Progenitor cell of endocrine pancreas (in vitro differentiated cells): ENCODE measurements at places on chromosomes 16 and 17. TPM values are rescaled to one million over a fixed set of nuclear protein-coding genes. Genes with fewer than 3 reads are reported as not detected.

DNA sequence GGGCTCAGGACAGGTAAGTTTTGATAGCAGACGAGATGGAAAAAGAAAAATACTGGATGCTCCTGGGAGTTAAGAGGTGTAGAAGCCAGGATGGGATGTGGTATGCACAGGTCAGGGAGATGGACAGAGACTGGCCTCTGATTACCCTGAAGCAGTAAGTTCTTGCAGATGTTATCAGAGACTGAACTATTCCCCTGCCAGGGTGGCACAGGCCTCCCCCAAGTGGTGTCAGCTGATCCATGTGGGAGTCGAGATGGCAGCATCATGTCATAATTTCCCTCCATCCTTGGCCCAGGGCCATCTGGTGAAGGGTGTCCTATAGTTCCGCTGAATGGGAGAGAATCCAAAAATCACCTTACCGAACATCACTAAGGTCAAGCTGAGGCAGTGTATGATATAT is 14.1 kb upstream of the NKD1 start:
- no peaks in the 10 kb centered on the region for H3K36me3 ChIP-seq
- peaks cover 7% of the 10 kb centered on the region for H3K27me3 ChIP-seq
- DNase-seq = no peak
- peaks cover 2% of the 10 kb centered on the region for H3K4me1 ChIP-seq
- no peak overlapping the region for H3K4me3 ChIP-seq
- no peak overlapping the region for H3K27ac ChIP-seq

DNA sequence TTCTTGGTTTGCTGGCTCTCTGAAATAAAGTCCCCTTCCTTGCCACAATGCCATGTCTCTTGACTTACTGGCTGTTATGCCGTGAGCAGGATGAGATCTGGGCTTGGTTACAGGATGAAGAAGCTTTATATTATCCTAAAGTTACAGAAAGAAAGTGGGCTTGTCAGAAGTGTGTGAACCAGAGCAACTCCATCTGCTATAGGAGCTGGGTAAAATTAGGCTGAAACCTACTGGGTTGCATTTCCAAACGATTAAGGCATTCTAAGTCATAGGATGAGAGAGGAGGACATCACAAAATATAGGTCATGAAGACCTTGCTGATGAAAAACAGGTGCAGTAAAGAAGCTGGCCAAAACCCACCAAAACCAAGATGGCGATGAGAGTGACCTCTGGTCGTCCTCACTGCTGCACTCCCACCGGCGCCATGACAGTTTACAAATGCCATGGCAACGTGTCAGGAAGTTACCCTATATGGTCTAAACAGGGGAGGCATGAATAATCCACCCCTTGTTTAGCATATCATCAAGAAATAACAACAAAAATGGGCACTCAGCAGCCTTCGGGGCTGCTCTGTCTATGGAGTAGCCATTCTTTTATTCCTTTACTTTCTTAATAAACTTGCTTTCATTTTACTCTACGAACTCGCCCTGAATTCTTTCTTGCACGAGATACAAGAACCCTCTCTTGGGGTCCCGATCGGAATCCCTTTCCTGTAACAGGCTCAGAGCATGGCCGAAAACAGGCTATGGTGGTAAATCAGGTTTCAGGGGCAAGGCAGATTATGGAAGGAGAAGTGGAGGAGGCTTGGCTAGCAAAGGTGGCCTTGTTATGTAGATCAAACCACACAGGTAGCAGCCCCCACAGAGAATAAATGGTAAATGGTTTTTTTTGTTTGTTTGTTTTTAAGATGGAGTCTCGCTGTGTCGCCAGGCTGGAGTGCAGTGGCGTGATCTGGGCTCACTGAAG is 81.3 kb upstream of the C16orf82 start:
- no peak overlapping the region for H3K4me3 ChIP-seq
- H3K27ac ChIP-seq = no peak overlapping the region
- no peaks in the 10 kb centered on the region for H3K36me3 ChIP-seq
- H3K4me1 ChIP-seq = no peaks in the 10 kb centered on the region
- no peak for DNase-seq

DNA sequence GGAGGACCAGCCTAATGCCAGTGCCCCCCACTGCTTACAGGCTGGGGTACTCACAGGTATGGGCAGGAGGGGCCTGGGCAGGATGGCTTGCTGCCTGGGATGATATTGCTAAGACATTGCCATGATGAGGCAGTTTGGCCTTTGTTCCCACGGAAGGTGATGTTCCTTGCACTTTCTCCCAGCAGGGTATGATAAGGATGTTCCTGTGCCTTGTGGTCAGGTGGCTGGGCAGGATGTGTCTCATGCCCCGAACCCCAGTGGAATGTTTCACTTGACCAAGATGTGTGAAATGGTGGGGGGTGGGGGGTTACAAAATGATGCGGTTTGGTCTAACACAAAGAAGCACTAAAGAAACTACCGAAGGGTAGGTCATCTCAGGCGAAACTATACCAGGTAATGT is 337.8 kb upstream of the ZFHX3 start:
- H3K27me3 ChIP-seq = peaks cover 60% of the 10 kb centered on the region
- no peak overlapping the region for H3K4me3 ChIP-seq
- H3K4me1 ChIP-seq = no peaks in the 10 kb centered on the region
- DNase-seq = no peak

The ZSCAN32 gene
- 19.1 and 21.3 TPM in 2 replicates for total RNA-seq

The COPZ2 gene
- 0.64 TPM in 1 of 2 replicates, not detected in the other for total RNA-seq
